Placental pericyte (primary cell): ENCODE measurements at places on chromosomes 2 and 18. TPM values are rescaled to one million over a fixed set of nuclear protein-coding genes. Genes with fewer than 3 reads are reported as not detected.

PLGLB1 gene
- 1.0 TPM in 1 of 2 replicates, not detected in the other for total RNA-seq

PAX3 gene
- not detected in 2 replicates for total RNA-seq

CPO gene
- not detected in 2 replicates for total RNA-seq

RGPD4 gene
- total RNA-seq = under 0.01 TPM in 1 of 2 replicates, not detected in the other

PLEK gene
- total RNA-seq = 1.3 TPM in 1 of 2 replicates, not detected in the other

AMER3 gene
- not detected in 2 replicates for total RNA-seq

CNGA3 gene
- total RNA-seq = not detected in 2 replicates

HOXD12 gene
- total RNA-seq = 0.22 TPM in 1 of 2 replicates, not detected in the other

LYPD6 gene
- total RNA-seq = 5.2 and 12.0 TPM in 2 replicates

RALB gene
- total RNA-seq = 44.4 and 67.4 TPM in 2 replicates

ALMS1 gene
- 12.0 and 30.2 TPM in 2 replicates for total RNA-seq

ABCG8 gene
- not detected in 2 replicates for total RNA-seq

MC4R gene
- not detected in 2 replicates for total RNA-seq

GKN1 gene
- total RNA-seq = 0.22 TPM in 1 of 2 replicates, not detected in the other

MYO7B gene
- 0.43 TPM in 1 of 2 replicates, not detected in the other for total RNA-seq

GRB14 gene
- total RNA-seq = not detected in 2 replicates

CCDC141 gene
- total RNA-seq = not detected in 2 replicates

DAW1 gene
- total RNA-seq = 1.5 and 2.7 TPM in 2 replicates

WDFY1 gene
- 88.8 and 103 TPM in 2 replicates for total RNA-seq
